MM.1S (cell line): ENCODE measurements at places on chromosomes 7 and 10.

DNA sequence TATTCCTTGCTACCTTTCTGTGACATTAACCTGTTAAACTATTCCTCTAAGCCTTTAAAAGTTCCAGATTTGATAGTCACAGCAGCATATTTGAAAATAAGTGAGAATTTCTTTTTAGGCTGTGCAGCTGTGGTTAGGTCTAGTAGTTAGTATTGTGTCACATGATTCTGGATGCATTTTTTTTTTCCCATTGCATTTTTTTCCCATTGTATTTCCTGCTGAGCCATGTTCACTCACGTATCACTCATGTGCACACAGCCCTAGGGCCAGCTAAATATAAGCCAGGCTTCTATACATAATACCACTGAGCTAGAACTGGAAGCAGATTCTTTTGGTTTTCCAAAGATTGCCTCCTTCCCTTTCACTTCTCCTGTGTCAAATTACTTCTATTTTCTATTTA, 37.4 kb downstream of the DNAJC9 start:
- no peaks in the 10 kb centered on the region for H3K27me3 ChIP-seq
- no peak overlapping the region for H3K4me3 ChIP-seq
- DNase-seq, result no peak
- H3K27ac ChIP-seq, result no peak overlapping the region
- H3K36me3 ChIP-seq, result no peaks in the 10 kb centered on the region

DNA sequence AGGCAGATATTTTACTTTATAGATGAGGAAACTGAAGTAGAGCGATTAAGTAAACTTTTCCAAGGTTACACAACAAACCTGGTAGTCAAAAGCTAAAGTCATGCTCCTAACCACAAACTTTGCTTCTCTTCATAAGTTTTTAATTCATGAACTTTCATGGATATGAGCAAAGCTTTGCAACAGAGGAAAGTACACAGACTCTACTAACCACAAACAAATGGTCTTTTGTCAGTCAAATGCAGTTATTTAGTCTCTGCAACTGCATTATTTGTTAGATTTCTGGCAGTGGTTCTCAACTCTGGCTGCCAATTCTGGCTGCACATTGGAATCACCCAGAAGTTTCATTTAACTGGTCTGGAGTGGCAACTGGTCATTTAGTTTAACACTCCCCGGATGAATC, 140.6 kb upstream of the TMEM168 start:
- H3K27ac ChIP-seq, result no peak overlapping the region
- no peak overlapping the region for H3K4me3 ChIP-seq
- H3K36me3 ChIP-seq, result no peaks in the 10 kb centered on the region

- no peaks in the 10 kb centered on the region for H3K27me3 ChIP-seq
- H3K36me3 ChIP-seq, result no peaks in the 10 kb centered on the region
- H3K4me1 ChIP-seq, result no peaks in the 10 kb centered on the region
- no peak for DNase-seq
- H3K27ac ChIP-seq, result no peak overlapping the region
- H3K4me3 ChIP-seq, result no peak overlapping the region
Observed at GRCh38 chr10:12397941-12398340, 48.6 kb downstream of the CAMK1D start.

DNA sequence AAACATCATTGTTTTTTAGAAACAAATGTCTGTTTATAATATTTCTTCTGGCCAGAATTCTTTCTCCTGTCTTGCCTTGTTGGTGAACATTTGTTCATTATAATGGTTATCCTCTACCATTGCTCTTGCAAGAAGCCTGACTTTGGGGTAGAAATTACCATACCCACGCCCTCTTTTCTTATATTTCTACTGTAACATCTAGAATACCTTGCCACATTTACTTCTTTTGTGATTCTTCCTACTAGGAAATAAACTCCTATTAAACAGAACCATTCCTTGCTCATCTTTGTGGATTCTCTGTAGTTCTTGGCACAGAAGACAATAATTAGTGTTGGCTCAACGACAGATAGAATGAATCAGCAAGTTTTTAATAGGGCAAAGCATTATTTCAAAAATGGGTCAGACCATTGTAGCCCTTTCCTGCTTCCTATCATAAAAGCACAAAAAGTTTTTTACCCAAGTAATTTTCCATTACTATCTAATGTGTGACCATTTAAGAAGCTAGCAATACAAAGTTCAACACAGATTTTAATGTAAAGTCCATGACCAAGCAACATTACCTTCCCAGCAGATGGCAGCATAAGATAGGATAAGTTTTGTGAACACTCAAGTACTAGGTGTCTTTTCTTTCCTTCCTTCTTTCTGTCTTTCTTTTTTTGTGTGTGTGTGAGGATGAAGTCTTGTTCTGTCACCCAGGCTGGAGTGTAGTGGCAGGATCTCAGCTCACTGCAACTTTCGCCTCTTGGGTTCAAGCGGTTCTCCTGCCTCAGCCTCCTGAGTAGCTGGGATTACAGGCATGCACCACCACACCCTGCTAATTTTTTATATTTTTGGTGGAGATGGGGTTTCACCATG, 270.4 kb downstream of the HGF start:
- no peak overlapping the region for H3K4me3 ChIP-seq
- peak; percentile 70 for DNase-seq
- no peaks in the 10 kb centered on the region for H3K27me3 ChIP-seq
- H3K36me3 ChIP-seq, result no peaks in the 10 kb centered on the region
- H3K27ac ChIP-seq, result no peak overlapping the region
- H3K4me1 ChIP-seq, result no peaks in the 10 kb centered on the region

- H3K27me3 ChIP-seq, result no peaks in the 10 kb centered on the region
- H3K4me3 ChIP-seq, result no peak overlapping the region
- H3K4me1 ChIP-seq, result no peaks in the 10 kb centered on the region
- DNase-seq, result no peak
Observed at GRCh38 chr10:14066106-14066505, 264.6 kb downstream of the FRMD4A start.

GRCh38 chr7:4216016-4216415, 466.1 kb upstream of the FOXK1 start:
- no peaks in the 10 kb centered on the region for H3K27me3 ChIP-seq
- no peak overlapping the region for H3K27ac ChIP-seq
- no peaks in the 10 kb centered on the region for H3K36me3 ChIP-seq
- H3K4me3 ChIP-seq, result no peak overlapping the region
- no peaks in the 10 kb centered on the region for H3K4me1 ChIP-seq

DNA sequence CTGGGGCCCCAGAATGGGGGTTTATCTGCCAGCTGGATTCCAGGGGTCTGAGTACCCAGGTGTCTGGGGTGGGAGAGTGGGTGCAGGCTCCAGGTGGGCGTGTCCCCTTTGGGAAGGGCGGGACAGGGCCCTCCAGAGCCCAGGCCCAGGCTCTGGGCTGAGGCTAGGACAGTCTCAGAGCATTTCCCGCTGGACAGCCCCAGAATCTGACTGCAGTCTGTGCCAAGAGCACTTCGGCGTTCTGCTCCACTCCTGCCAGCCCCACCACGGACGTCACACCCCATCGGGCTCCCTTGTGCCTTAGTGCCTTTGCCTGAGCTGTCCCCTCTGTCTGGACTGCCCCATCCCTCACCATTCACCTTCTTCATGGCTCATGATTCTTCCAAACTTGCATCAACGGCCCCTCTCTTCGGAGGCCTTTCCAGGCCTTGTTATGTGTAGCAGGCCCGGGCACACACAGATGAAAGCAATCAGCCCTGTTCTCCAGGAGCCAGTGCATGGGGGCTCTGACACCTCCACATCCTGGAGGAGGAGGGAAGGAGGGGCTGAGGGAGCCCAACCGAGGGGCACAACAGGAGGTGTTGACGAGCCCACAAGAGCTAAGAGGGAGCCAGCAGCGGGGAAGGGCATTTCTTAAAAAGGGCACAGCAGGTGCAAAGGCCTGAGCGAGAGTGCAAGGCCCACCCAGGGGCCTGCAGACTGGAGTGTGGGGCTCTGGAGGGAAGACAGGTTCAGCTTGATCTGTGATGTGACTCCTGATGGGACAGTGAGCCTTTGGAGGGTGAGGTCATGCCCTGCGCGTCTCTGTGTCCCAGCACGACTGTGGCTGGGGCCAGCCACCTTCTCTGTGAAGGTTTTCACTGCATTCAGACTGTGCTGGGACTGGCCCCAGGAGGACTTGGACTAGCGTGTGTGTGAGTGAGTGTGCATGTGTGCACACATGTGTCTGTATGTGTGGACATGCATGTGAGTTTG, 41.7 kb downstream of the GTF2IRD1 start:
- no peak for DNase-seq
- no peaks in the 10 kb centered on the region for H3K27me3 ChIP-seq
- H3K36me3 ChIP-seq, result no peaks in the 10 kb centered on the region

DNA sequence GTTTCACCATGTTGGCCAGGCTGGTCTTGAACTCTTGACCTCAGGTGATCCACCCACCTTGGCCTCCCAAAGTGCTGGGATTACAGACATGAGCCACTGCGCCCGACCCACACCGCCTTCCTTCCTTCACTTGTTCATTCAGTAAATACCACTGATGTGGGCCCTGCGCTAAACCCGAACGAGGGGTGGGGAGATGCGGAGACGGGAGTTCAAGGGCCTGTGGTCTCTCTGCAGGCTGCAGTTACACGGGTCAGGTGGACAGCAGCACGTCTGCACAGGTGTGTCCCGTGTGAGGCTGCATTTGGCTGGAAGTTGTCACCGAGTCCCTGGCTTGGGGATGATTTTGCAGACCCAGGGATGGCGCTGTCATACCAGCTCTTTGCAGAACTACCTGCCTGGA, 38.1 kb downstream of the COL26A1 start:
- no peak for DNase-seq
- no peak overlapping the region for H3K27ac ChIP-seq

DNA sequence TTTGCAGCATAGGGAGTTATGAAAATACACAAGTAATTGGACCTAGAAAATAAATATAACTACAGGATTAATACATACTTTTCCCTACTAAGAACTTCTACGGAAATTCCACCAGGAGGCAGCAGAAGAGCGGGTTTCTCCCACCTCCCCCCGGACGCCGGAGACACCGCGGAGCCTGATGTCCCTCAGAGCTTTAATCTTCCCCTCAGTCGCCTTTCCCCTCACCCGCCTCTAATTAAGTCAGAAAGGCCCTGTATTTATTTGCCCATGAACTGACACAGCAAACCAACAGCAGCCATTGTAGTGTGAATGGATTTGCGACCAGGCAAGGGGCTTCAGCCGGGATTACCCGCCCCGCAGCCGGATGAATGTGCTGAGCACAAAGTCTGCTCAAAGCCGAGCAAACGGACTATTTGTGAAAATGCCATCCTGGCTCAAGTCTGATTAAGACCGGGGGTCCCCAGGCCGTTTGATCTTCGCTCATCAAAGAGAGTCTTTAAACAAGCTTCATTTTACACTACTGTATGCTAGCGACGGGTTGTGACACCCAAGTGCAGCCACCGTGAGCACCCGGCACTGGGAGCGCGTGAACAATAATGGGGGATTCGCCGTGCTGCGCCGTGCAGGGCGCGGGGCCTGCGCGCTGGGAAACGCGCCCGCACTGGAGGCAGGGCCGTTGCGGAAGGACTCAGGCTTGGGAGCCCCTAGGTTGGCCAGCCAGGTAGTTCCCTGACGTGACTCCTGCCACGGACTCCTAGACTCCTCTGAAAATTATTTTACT, 5.6 kb upstream of the DKK1 start:
- H3K27me3 ChIP-seq, result peaks cover 5% of the 10 kb centered on the region; the same call in 1 of the 2 replicates
- H3K27ac ChIP-seq, result no peak overlapping the region
- H3K4me1 ChIP-seq, result no peaks in the 10 kb centered on the region

GRCh38 chr10:55351431-55351830, 550.4 kb upstream of the PCDH15 start:
- H3K4me1 ChIP-seq, result no peaks in the 10 kb centered on the region
- H3K27ac ChIP-seq, result no peak overlapping the region
- H3K4me3 ChIP-seq, result no peak overlapping the region
- H3K36me3 ChIP-seq, result no peaks in the 10 kb centered on the region

DNA sequence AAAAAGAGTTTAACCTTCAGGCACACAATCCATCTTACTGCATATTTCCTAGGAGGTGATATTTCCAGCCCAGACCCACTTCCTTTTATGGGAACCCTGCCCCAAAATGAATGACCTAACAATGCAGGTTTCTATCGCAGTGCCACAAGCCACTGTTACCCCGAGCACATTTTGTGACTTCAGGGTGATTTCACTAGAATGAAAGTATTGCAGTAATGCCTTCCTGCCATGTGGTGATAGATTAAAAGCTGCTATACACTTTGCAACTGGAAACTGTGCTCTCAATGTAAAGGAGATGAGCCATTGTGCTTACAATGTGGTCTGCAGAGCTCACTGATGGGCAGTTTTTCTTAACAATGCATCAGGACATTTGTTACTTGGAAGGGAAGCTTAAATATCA, 90.5 kb upstream of the RSU1 start:
- DNase-seq, result no peak
- no peaks in the 10 kb centered on the region for H3K4me1 ChIP-seq

DNA sequence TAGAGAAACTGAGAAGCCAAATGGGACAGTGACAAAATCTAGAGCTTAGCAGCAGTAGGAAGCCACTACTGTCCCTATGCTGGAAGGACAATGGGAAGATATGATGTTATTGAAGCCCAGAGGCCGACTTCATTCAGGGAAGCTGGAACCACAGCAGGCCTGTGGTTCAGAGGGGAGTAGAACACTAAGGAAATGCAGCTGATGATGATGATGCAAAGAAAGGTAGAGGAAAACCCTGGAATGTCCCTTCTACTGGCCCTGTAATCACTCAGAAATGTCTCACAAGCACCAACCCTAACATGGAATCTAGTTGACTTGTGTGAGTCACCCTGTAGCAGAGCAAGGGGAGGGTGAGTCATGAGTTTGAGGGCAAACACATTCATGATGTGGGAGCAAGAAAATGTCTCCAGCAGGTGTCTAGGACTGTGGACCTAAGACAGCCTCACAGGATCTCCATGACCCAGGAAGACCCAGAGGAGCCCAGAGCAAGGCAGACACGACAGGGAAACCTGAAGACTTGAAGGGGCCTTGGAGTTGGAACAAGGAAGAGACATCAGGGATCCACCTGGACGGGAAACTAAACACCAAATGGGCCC, 37.0 kb upstream of the LRRC17 start:
- H3K4me1 ChIP-seq, result no peaks in the 10 kb centered on the region
- H3K27me3 ChIP-seq, result no peaks in the 10 kb centered on the region
- no peak overlapping the region for H3K27ac ChIP-seq
- DNase-seq, result no peak

DNA sequence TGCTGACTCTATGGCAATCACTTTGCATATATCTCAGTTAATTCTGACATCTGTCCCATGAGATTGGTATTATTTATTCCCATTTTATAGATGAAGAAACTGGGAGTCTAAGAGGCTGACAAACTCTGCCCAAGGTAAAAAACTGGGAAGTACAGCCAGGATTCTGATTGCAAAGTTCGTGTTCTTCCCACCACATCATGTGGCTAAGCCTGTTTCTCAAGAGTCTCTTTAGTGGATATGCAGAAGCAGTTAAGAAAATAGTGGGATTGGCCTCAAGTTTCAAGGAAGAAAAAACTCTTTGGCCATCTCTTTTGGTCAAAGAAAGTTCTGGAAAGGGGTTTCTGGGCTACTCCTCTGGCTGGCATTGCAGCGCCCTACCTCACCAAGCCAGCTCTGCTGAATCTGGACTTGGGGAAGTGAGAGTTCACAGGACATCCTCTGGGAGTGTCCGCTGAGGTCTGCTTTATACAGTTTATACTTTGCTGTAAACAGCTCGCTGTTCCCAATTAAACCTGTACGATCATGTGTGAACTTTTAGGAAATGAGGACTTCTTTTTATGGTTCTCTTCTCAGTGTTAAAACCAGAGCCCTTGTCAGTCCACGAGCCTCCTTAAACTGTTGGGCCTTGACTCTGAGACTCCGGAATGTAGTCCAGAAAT, 12.2 kb upstream of the BMPR1A start:
- H3K36me3 ChIP-seq, result no peaks in the 10 kb centered on the region
- no peaks in the 10 kb centered on the region for H3K27me3 ChIP-seq
- no peak overlapping the region for H3K4me3 ChIP-seq
- no peak overlapping the region for H3K27ac ChIP-seq
- DNase-seq, result no peak

- H3K27ac ChIP-seq, result no peak overlapping the region
- H3K4me3 ChIP-seq, result no peak overlapping the region
- no peak for DNase-seq
- peaks cover 28% of the 10 kb centered on the region for H3K27me3 ChIP-seq
- H3K36me3 ChIP-seq, result no peaks in the 10 kb centered on the region
Observed at GRCh38 chr7:158324397-158325360, 262.9 kb downstream of the PTPRN2 start.
